ENCODE measurements at places on chromosomes 6 and 20.
A peak's percentile ranks its signal among the peaks of the same experiment; 100 is the strongest.

DNA sequence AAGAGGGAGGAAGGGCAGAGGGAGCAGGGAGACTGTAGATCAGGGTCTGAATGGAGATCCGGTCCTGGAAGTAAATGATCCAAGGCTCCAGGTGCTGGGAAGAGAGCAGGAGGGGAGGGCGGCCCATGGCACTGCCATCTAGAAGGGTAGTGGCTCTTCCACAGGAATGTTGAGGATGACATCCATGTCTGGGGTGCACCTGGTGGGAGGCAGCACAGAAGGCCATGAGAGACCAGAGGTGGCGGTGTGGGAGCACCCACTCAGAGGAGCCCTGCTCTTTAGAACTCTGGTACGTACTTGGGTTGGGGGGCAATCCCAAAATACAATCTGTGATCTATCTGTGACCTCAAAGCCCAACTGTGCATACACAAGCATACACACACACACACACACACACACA lies 13.5 kb downstream of the DEFB132 start:
- DNase-seq, result no peak

GRCh38 chr6:98946879-98947410 lies 801 bp downstream of the FBXL4 start:
- DNase-seq, result no peak

DNA sequence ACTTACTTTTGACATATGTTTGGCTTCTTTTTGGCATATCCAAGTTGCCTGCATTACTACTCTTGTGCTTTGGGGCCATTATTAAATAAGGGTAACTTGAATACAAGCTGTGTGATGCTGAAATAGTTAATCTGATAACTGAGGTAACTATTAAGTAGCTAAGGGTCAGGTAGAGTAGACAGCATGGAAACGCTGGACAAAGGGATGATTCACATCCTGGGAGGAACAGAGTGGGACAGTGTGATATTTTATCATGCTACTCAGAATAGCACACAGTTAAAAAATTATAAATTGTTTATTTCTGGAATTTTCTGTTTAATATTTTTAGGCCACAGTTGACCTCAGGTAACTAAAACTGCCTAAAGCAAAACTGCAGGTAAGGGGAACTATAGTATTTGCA lies 483.9 kb downstream of the RFPL4B start:
- DNase-seq, result no peak

DNA sequence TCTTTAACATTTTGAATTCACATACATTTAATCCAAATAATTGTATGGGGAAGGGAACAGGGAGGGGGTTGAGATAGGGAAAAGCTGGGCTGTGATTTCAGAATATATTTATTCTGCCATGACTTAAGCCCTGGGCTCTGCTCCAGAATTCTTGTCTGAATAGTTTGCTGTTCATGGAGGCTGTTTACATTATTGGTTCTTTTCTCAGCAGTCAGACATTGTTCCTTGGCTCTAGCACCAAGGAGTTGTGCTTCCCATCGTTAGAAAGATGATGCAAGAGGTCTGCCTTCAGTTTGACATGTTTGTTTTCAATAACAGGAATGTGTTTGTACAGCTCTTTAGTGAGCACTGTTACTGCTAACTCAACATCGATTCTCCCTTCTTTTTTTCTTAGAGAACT lies 198.8 kb upstream of the CDYL start:
- no peak for DNase-seq

GRCh38 chr6:157653521-157653920 lies 169.5 kb upstream of the SNX9 start:
- DNase-seq, result no peak

GRCh38 chr6:106527979-106528378 lies 101.3 kb downstream of the RTN4IP1 start:
- DNase-seq, result no peak

- DNase-seq, result peak; percentile 26
Measured at GRCh38 chr20:29497261-29497671, 1760.2 kb upstream of the DEFB115 start.

GRCh38 chr6:38264605-38265004 lies 375.1 kb downstream of the BTBD9 start:
- no peak for DNase-seq

DNA sequence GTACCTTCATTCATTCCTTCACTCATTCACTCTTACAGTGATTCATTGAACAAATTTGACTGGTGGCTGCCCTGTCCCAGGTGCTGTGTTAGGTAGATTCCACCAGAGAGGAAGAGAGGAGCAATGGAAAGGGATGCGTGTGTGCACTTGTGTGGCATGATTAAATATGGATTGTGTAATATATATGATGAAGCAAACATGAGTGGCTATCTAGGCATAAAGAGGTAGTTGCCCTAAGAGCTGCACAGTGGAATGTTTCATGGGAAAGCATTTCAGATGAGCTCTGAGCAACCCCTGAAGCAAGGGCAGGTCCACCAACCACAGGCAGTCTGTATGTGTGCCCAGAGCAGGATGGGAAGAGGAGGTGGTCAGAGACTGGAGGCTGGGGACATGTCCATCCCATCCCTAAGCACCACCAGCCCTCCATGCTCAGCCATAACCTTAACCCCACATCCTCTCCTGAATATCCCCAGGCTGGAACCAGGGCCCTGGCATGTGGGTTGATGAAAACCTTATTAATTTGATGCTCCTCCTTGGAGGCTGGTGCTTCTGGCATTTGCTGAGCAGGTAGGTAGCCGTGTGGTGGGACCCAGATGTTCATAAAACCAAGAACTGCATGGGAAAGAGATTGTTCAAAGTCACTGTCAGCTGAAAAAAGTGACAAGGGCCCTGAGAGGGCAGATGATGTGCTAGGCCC lies 226.2 kb downstream of the SYNDIG1 start:
- no peak for DNase-seq

GRCh38 chr20:37477041-37477440 lies 44.0 kb upstream of the NNAT start:
- no peak for DNase-seq

- no peak for DNase-seq
Measured at GRCh38 chr6:157558049-157558448, 177.1 kb downstream of the ZDHHC14 start.

DNA sequence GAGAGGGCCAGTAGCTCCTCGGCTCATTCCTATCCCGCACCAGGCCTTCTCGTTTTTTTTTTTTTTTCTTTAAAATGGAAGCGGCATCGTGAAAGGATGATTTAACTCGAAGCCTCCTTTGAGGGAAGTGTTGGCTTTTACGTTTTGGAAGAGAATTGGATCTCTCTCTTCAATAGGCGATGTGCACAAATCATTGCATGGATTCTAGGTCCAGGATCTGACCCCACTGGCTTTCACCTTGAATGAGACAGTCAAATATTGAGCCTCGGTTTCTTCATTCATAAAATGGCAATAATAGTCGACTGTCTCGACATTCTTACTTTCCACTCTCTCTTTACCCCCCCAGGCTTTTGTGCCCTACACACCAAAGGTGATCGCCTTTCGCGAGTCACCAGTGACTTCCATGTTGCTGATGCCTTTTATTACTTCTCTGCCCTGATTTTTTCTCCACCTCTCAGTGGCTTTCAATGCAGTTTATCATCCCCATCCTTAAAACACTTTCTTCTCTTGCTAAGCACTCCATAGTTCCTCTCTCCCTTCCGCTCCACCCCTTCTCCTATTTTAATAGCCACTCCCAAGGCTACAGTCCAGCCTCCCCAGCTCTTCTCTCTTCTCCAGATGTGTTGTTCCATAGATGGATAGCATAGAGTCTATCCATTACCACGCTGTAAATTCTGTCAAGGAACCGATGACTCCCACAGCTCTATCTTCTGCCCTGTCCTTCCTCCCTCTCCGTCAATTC lies 473 bp upstream of the DTNBP1 start:
- no peak for DNase-seq

GRCh38 chr6:130968476-130968875 lies 94.6 kb downstream of the EPB41L2 start:
- no peak for DNase-seq

GRCh38 chr20:51380401-51381385 lies 161.8 kb downstream of the NFATC2 start:
- no peak for DNase-seq

- no peak for DNase-seq
Measured at GRCh38 chr20:34475979-34476736, 40.1 kb upstream of the DYNLRB1 start.

GRCh38 chr6:138277835-138278234 lies 59.5 kb upstream of the PBOV1 start:
- no peak for DNase-seq

- DNase-seq, result no peak
Measured at GRCh38 chr20:5445611-5446010, 128.9 kb upstream of the PROKR2 start.

DNA sequence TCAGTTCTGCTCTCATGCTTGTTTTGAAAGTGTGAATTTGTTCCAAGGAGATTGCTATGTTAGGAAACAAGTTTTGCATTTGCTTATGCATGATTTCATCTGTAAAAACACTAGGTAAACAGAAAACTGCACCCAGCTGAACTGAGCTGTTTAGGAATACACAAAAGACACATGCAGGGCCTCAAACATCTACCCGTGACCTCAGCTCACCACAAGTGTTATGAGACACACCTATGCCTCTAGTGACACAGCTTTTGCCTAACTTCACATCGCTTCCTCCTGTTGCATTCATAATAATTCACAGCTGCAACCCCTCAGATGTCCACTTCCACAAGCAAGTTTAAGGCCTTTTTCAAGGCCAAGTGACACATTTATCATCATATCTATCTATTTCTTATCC lies 98.0 kb upstream of the SLC24A3 start:
- no peak for DNase-seq

DNA sequence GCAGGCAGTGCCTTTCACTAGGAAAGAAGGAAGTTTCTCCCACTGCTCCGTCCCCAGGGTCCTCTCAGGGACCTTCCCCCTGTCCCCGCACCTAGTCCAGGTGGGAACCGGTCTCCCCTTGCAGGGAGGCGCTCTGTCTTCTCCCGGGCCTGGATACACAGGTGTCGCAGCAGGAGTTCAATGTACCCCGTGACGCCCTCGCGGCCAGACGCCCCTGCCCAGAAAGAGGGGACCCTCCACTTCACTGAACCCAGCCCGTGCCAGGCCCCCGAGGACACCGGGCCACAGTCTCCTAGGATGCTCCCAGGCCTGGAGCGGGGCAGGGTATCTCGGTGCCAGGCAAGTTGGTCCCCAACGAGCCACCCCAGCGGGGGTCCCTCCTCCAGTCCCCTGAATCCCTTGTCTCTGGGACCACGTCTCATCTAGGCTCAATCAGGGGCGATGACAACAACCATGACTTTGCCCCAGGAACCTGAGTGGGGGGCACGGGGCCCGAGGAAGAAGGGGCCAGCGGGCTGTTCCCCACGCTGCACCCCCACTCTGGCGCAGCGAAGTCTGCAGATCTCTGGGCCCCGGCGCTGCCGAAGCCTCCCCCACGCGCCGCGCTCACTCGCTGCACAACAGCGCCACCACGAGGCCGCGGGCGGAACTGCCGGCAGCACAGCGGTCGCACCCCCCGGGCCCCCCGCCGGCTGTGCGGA lies 103.0 kb downstream of the EDN3 start:
- peak; percentile 49 for DNase-seq

DNA sequence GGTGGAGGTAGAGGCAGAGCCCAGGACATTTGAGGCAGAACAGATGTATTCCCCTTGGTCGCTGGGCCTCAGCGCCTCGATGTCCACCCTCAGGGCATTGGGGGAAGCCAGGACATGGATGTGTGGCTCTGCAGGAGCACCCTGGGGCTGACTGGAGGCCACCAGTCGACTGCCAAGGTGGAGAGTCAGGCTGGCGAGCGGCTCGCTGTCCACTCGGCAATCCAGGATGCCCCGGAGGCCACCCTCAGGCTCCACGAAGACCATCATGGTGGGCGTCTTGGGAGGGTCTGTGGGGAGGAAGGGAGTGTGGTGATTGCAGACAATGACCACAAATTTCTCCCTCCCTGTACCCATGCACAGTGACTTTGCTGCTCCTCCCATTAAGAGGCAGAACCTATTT lies 8.2 kb upstream of the ADAM33 start:
- no peak for DNase-seq

DNA sequence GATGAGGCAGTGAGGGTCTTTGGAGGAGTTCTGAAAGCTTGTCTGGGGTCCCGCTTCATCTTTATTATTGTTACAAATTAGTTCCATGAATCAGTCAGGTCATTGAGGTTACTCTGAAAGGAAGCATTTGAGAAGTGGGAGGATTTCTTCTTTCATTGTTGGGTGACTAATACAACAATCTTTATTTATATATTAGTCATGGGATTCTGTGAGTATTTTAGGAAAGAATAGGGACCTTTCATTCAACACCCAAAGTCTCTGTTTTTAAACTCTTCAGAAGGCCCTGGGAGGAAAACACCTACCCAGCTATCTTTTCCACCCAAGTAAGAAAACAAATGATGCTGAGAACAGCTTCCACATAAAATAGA lies 98.3 kb downstream of the SOD2 start:
- no peak for DNase-seq

DNA sequence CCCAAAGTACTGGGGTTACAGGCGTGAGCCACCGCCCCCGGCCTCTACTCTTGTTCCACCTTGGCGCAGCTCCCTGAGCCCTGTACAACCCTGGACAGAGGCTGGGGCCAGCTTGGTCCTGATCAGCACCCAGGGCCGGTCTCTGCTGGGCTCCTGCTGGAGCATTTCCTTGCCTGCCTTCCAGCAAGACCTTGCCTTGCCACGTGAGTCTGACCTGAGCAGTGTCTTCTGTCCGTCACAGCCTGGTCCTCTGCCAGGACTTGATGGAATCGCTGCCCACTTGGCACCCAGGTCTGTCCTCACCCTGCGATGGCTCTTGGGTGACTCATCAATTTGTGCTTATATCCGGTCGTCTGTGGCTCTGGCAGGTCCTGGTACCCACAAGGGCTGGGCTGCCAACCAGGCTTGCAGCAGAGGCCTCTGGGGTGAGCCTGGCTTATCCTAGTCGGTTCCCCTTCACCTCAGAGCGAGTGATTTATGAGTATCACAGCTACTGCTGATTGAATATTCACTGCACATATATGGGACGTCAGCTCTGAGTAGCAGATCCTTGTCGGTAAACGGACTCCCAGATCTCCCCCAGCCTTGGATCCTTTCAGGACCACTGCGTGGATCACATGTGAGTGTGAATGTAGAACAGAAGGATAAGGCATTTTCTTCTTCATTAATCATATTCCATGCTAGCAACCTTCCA lies 10.1 kb upstream of the SULF2 start:
- no peak for DNase-seq

GRCh38 chr6:111926731-111927302 lies 53.6 kb upstream of the FYN start:
- no peak for DNase-seq

DNA sequence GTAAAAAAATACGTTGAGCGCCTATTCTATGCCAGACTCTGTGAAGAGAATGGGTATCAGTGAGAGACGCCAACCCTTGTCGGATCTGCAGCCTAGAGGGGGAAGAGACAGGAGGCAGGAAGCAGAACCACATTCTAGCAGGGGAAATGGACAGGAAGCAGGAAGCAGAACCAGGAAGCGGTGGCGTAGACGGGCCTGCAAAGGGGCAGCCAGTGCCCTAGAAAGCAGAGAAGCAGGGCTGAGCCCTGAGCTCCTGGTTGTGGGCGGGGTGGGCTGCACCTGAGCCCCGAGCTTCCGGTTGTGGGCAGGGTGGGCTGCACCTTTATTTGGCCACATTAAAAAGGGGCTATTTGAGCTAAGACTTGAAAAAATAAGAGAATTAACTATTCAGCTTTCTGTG lies 71.9 kb downstream of the FAM120B start:
- no peak for DNase-seq
